RWPE2 (cell line): ENCODE measurements at places on chromosomes 3 and 15.
A peak's percentile ranks its signal among the peaks of the same experiment; 100 is the strongest.

- no peak for DNase-seq
These were observed 35.9 kb downstream of the CTXND1 start for GRCh38 chr15:80216141-80216540.

GRCh38 chr3:195913382-195913781 is 5.0 kb upstream of the TNK2 start:
- DNase-seq: peak; percentile 23

- DNase-seq: no peak
These were observed 1.1 kb upstream of the GABRB3 start for GRCh38 chr15:26773917-26774316.

DNA sequence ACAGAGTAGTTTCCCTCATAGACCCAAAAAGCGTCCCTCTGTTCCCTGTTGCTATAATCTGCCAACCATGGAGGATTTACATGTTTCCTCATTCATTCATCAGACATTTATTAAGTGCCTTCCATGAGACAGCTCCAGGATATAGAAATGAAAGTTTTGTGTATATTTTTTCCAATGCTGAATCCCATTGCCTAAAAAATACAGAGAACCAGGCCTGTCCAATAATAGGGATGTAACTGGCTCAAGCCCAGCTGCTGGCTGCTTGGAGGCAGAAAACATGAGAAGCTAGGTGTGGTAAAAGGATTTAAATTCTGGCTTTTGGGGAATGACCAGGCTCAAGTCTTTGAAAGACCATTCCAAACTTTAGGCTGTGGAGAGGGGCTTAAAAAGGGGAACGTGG is 41.5 kb downstream of the RARB start:
- no peak for DNase-seq

GRCh38 chr15:75672646-75673425 is 25.1 kb downstream of the SNX33 start:
- no peak for DNase-seq

DNA sequence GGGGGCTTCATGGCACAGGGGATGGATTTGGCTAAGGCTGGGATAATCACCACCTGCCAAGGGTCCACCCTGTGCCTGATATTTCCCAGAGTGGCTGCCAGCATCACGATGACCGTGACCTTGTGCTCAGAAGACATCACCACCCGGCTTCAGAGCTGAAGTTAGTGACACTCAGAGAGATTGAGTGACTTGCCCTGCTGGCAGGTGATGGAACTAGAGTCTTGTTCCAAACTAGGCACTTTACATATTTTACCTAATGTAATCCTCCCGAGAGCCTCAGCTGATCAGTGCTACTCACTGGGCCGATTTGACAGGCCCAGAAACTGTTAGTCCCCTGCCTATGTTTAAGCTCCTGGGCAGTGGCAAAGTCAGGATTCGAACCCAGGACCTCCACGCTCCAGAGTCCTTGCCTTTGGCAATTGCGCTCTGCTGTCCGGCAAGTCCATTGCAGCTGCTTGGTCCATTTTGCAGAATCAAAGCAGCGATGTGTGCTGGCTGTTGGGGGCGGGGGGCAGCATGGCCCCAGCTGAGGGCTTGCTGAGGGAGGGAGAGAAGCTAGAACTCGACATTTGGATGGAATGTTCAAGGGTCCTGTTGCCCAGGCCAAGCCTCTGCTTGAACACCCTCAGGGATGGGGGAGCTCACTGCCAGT is 74.8 kb upstream of the GATA2 start:
- DNase-seq: no peak

- DNase-seq: no peak
These were observed 57.0 kb downstream of the DUT start for GRCh38 chr15:48388016-48388851.

DNA sequence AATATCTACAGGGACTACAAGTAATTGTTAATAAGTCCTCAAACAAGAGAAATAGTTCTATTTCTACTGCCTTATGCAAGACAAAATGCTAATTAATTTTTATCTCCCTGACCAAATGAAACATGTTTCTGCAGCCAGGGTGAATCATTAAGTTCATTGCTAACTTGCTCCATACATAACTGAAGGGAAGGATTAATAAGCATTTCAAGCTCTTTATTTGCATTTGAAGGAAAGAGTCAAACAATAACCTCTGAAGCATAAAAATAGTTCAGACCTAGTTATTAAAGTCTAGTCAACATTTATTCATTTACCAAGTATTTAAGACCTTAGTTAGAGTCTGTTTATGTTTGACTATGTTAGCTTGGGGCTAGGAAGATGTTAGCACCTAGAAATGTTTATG is 120.0 kb downstream of the ATP1B3 start:
- DNase-seq: no peak

DNA sequence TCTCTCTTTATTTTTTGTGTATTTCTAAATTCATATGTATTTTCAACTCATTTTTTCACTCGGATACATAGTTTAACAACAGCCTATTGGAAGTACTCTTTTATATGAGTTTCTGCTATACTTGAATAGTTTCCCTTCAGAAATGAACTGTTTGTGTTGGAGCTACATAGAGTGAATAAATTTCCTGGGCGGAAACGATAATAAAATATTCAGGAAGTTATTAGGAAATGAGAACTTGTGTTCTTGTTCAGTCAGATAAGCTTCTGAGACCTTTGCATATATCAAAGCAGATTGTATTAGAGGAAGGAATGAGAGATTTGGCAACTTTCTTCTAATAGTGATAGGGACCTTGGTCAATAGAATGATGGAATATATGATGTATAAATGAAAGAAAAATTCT is 27.3 kb downstream of the NEO1 start:
- no peak for DNase-seq

- no peak for DNase-seq
These were observed 9.6 kb downstream of the MCM2 start for GRCh38 chr3:127607675-127608361.

- DNase-seq: no peak
These were observed 107.3 kb upstream of the PTPRG start for GRCh38 chr3:61454006-61454585.

- DNase-seq: no peak
These were observed 61.9 kb downstream of the SERP1 start for GRCh38 chr3:150484410-150484809.

GRCh38 chr3:100836661-100837060 is 127.4 kb downstream of the TFG start:
- DNase-seq: no peak

DNA sequence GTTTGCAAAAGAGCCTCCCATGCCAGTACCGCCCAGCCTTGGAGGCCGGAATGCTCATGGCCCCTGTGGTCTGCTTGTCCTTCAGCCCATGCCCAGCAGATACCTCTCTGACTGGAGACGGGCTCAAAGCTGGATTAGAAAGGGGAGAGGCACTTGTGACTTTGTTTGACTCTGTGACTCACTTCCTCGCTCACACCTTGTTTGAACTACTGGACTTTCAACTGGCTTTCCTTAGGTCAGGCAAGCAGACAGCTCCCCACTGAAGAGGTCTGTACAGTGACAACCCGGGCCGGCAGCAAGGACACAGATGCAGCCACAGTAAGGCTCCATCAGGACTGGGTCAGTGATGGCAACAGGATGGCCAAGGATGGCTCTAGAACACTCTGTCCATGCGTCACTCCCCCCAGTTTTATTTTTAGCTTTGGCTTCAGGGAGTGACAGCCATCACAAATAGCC is 98.6 kb upstream of the ABHD17C start:
- DNase-seq: peak; percentile 56

DNA sequence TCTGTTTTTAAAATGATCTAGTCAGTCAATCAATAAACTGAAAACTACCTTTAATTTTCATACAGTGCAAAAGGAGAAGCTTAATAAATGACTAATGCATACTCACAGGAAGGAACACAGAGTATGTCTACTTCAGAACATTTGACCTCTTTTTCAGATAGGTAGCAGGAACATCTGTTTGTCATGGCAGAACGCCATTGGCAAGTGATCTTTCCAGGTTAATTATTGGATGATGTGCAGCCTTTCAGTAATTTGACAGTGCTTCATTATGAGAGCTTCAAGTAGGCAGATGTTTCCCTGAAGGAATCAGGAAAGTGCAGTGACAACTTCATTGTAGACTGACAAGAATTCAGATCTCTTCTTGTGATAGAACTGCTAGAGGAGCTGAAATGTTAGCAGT is 325.0 kb downstream of the OTOL1 start:
- DNase-seq: no peak

DNA sequence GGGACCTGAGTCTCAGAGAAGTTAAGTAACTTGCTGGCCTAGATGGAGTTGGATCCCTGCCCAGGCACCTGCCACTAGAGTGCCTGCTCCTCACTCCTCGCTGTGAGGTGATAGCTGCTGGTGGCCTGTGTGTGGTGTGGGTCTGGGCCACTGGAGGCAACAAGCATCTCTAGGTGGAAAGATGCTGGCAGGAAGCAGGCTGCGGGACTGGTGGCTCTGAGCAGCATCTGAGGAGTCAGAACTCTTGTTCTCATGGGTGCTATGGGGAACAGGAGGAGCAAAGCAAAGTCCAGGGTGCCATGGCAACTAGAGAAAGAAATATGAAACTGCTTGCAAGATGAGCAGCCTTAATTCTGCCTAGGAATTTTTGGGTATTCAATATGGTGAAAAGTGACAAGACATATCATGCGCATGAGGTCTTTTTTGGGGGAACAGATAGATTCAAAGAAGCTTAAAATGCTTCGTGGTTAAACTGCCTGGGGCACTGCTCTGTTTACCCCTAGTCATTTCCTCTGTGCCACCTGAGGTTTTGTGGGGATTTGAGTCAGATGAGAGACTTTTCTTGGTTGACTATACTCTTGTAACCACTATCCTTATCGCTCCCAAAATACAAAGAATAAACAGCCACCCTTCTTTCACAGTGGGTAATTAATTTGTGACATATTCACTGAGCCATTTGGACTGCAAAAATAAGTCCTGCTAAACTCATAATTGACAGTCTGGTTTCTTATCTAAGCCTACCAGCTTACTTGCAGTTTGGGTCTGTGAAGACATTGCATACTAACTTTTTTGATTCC is 50.3 kb downstream of the MED12L start:
- DNase-seq: no peak

GRCh38 chr3:150005243-150006112 is 34.8 kb upstream of the PFN2 start:
- DNase-seq: no peak

GRCh38 chr3:127747751-127748521 is 74.4 kb downstream of the MGLL start:
- peak; percentile 82 for DNase-seq

GRCh38 chr3:32240159-32240545 is 1.7 kb downstream of the CMTM8 start:
- no peak for DNase-seq

DNA sequence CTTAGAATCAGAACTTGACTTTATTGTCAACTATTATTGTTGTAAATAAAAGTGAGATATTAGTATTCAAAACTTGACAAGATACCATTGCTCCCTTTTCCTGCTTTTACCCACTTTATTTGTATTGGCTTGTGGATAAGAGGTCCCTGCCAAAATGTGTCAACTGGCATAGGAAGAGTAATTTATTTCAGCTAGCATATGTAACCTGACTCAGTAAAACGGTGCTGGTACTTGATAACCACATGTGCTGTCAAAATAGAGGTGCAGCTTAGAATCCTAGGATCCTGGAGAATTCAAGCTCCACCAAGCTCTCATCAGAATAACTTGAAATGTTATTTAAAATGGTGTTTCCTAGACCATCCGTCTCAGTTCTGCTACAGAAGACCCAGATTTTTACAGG is 90.2 kb upstream of the TGFBR2 start:
- no peak for DNase-seq
